ENCODE measurements at places on chromosomes 12 and 14. TPM values are rescaled to one million over a fixed set of nuclear protein-coding genes. Genes with fewer than 3 reads are reported as not detected.

INHBC gene
- total RNA-seq, result not detected

TAS2R13 gene
- total RNA-seq, result 1.8 TPM

EAPP gene
- total RNA-seq, result 38.2 TPM

ANO2 gene
- 13.2 TPM for total RNA-seq

LALBA gene
- not detected for total RNA-seq

MYF6 gene
- not detected for total RNA-seq

GPATCH2L gene
- total RNA-seq, result 62.5 TPM

PLA2G1B gene
- not detected for total RNA-seq

CLEC4A gene
- total RNA-seq, result 4.3 TPM

EIF5 gene
- total RNA-seq, result 130 TPM

C1RL gene
- 114 TPM for total RNA-seq

CCDC38 gene
- total RNA-seq, result not detected

FGD4 gene
- total RNA-seq, result 96.9 TPM

EML1 gene
- total RNA-seq, result 57.5 TPM

ZDHHC22 gene
- total RNA-seq, result not detected

NAV3 gene
- 36.6 TPM for total RNA-seq

CEBPE gene
- 0.68 TPM for total RNA-seq

SLC22A17 gene
- total RNA-seq, result 1.8 TPM

TDRD9 gene
- 0.38 TPM for total RNA-seq

KLRC4 gene
- total RNA-seq, result not detected

PPM1H gene
- 2.1 TPM for total RNA-seq

CHMP4A gene
- total RNA-seq, result 63.6 TPM

DEGS2 gene
- total RNA-seq, result 0.34 TPM

RPGRIP1 gene
- not detected for total RNA-seq

MGST1 gene
- 620 TPM for total RNA-seq

KCNMB4 gene
- total RNA-seq, result 2.8 TPM

KRT72 gene
- not detected for total RNA-seq

BEGAIN gene
- total RNA-seq, result not detected

PRB2 gene
- total RNA-seq, result not detected

RNF212B gene
- total RNA-seq, result not detected

TMEM179 gene
- not detected for total RNA-seq

LRRIQ1 gene
- not detected for total RNA-seq

VCPKMT gene
- total RNA-seq, result 3.6 TPM

UNC119B gene
- 19.2 TPM for total RNA-seq

LRP1-AS gene
- total RNA-seq, result not detected
